ENCODE measurements at places on chromosomes 5 and 9.

- peak; percentile 67 for DNase-seq
Observed at GRCh38 chr5:140547508-140548299, at the start of gene EIF4EBP3. EIF4EBP3 (plus strand) TSS chr5:140547662; CDS start chr5:140547738, 76 bp downstream.

GRCh38 chr5:160427607-160428006, 6.0 kb downstream of the PTTG1 start:
- DNase-seq, result no peak

- no peak for DNase-seq
Observed at GRCh38 chr9:136201609-136202453, 3.1 kb downstream of the LHX3 start.

DNA sequence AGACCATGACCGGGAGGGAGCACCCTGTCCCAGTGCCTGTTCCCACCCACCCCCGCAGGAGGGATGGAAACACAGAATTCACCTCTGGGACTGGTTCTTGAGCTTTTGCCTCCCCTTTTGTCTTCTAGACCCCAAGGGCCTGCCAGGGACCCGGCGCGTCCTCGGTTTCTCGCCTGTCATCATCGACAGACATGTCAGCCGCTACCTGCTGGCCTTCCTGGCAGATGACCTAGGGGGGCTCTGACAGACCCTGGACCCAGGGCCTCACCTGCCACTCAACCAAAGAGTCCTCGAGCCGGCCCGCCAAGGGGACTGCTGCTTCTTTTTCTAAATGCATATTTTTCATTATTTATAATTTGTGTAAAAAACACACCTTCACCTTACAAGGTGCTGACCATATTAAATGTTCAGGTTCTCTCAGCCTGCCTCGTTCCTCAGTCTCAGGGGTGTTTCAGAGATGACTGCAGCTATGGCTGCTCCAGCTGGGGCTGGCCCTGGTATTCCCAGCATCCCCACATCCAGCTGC, 16.9 kb downstream of the CARD19 start:
- DNase-seq, result no peak

DNA sequence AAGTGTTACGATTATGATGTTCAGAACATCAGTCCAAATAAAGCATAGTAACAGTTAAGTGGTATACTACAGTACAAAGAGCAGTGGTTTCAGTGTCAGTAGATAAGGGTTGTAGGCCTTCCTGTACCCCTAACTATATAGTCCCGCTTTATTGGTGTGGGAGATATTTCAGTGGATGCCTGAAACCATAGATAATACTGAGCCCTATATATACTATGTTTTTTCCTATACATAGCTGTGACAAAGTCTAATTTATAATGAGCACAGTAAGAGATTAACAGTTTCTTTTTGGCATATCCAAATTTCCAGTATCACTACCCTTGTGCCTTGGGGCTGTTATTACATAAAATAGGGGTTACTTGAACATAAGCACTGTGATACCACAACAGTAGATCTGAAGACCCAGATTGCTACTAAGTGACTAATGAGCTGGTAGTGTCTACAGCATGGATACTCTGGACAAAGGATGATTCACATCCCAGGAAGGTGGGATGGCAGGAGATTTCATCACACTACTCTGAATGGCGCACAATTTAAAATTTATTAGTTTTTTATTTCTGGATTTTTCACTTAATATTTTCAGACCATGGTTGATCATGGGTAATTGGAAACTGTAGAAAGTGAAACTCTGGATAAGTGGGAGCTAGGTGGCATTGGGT, 119.3 kb downstream of the RPS23 start:
- DNase-seq, result no peak

- no peak for DNase-seq
Observed at GRCh38 chr5:115150512-115150911, 19.2 kb downstream of the TRIM36 start.

- no peak for DNase-seq
Observed at GRCh38 chr5:56507351-56507930, 274.3 kb upstream of the ANKRD55 start.

DNA sequence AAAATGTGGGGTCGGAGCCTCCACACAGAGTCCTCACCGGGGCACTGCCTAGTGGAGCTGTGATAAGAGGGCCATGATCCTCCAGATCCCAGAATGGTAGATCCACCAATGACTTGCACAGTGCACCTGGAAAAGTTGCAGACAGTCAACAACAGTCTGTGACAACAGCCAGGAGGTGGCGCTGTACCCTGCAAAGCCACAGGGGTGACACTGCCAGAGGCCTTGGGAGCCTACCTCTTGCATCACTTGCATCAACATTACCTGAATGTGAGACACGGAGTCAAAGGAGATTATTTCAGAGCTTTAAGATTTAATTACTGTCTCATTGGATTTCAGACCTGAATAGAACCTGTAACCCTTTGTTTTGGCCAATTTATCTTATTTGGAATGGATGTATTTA, 614.1 kb upstream of the CDH9 start:
- DNase-seq, result no peak

DNA sequence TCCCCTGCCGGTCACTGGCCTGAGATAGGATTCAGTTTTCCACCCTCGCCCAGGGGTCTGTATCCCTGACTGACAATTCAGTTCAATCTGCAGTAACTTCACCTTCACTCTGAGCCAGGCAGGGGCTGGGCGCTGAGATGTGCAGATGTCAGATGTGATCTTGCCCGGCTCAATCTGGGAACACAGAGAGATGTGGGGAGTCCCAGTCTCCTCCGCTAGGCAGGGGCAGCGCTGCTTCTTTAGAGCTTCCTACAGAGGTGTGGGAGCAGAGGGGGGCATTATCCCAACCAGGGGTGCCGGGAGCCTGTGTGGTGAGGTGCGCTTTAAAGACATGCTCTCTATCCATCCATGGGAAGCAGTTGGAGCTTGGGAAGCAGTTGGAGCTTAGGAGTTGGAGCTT, 14.6 kb downstream of the TMOD1 start:
- no peak for DNase-seq

DNA sequence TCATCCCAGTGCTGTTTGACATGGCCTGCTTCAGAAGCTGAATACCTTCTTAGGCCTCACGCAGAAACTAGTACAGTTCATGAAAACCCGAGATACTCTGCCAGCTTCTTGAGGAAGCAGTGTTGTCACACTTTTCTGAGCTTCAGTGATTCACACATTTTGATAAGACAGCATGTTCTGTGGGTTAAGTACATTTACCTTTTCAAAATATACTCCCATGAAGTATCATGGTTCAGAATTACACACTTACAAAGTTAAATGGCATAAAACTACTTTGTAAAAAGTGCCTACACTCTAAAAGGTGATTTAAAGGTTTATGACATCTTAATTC, 56.9 kb downstream of the VCAN start:
- DNase-seq, result no peak

DNA sequence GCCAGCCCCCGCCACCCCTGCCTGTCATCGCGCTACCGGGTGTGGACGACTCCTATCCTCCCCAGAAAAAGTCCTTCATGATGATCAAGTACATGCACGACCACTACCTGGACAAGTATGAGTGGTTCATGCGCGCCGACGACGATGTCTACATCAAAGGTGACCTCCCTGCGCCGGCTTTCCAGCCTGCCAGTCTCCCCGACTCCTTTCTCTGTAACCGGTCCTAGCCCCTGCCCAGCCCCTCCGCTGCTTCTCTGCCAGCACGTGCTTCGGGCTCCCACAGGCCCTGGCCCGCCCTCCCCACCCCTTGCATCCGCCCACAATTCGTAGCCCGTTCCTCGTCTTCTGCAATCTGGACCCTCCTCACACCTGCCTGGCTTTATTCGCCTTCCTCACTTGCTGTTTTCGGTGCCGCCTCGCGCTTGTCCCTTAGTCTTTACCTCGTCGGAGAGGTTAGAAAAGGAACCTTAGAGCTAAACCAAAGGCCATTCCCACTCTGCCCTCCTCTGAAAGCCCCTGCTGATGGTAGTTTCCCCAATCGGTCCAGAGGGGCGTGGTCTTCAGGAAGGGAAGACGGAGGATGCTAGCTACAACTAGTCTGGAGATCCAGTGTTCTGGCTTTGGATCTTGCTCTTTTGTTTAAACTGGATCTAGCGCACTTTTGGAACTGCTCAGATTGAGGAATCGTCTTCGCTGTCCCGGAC, 1.4 kb downstream of the CHSY3 start:
- DNase-seq, result no peak
